Amniotic stem cell (primary cell): ENCODE measurements at places on chromosomes 16 and 17.

DNA sequence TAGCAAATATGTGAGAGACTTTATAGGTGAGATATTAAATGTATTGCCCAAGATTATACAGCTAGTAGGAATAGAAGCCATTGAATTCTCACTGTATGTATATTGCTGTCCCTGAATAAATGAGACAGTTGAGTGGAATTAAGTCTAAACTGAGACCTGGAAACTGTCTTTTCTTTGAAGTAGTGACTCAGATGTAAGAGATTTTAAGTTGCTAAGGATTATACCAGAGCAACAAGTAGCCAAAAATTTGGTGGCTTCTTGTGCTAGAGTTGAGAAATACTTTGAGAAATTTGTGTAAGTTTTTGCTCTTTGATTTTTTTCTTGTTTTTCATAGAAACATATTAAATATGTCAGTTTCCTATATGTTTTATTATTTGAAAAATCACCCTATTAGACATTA, 58.7 kb downstream of the TANC2 start:
- DNase-seq = no peak

DNA sequence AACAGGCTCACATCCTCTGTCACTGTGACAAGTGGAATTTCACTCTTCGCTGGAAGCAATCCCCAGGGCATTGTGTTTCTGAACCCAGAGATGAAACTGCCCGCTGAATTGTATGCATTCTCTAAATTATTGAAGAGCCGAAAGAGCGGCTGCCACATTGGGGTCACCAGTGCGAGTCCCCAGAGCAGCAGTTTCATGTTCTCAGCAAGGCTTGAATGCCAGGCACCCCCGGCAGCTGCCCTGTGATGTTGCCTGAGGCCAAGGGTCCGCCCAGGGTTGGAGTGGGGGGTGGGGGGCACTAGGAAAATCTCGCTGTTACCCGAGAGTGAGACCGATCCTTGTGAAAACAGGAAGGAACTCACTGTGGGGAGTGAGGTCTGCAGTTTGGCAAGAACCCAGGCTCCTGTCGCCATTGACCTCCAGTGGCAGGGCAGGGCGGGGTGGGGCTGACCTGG, 20.7 kb upstream of the BCAR1 start:
- no peak for DNase-seq

GRCh38 chr16:31331807-31332301, 23.1 kb upstream of the ITGAX start:
- no peak for DNase-seq

GRCh38 chr17:28345419-28346198, 10.0 kb downstream of the TNFAIP1 start:
- DNase-seq = no peak

GRCh38 chr16:85983606-85984230, 84.8 kb downstream of the IRF8 start:
- no peak for DNase-seq

- DNase-seq = no peak
These were observed 39.9 kb upstream of the ABCC11 start for GRCh38 chr16:48287239-48287638.
